ENCODE measurements at places on chromosomes 2 and 18.

GRCh38 chr18:7617738-7618422 is 50.8 kb downstream of the PTPRM start:
- peak; percentile 100 for DNase-seq

DNA sequence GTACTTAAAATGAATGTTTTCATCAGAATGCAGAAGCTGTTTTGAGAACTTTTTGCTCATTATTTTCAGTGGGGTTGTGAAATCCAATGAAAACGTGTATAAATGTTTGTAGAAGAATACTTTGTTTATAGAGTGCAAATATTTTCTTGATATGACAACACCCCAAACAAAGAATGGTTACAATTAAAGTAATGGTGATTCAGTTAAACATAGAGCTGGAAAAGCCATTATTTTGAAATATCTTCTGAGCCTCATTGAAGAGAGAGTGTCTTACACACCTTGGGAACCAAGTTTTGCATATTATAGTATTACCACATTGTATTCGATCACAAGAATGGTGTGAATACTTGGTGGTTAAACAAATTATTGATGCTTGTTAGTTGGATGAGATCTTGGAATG is 48.7 kb downstream of the SPTBN1 start:
- peak; percentile 24 for DNase-seq

GRCh38 chr2:201985728-201986462 is 47.8 kb upstream of the FZD7 start:
- DNase-seq: no peak

GRCh38 chr18:44818668-44819403 is 138.1 kb downstream of the SETBP1 start:
- DNase-seq: no peak

DNA sequence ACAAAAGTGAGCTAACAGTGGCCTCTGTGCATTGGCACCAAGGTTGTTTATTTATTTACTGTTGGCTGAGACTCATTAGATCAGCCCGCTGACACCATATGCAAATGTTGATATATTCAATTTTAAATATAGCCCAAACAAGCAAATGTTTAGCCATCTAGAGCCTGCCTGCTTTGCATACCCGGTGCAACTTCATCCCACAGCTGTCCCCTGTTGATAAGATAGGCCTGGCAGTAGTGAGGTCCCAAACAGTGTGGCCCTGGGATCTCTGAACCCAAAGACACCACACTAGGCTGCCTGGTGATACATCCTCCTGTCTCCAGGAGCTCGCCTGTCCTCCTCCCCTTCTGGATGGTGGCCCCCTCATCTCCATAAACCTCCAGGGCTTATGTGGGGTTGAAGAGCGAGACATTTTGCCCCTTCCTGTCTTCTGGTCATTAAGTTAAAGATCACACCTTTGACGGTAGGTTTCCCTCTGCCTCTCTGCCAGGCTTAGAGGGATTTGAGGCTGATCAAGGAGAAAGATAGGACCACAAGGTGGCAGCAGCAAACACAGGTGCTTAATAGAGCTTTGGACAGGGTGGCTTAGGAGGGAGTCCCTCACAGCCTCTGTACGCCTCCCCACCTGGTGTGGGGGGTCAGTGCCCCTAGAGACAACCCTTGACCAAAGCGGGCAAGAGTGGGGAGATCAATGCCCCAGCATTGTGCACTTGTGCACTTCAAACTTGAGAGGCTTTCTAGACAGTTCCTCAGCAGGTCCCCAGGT is 23.7 kb upstream of the MYO5B start:
- DNase-seq: no peak

- no peak for DNase-seq
Measured at GRCh38 chr2:154707994-154708575, 9.6 kb downstream of the KCNJ3 start.

DNA sequence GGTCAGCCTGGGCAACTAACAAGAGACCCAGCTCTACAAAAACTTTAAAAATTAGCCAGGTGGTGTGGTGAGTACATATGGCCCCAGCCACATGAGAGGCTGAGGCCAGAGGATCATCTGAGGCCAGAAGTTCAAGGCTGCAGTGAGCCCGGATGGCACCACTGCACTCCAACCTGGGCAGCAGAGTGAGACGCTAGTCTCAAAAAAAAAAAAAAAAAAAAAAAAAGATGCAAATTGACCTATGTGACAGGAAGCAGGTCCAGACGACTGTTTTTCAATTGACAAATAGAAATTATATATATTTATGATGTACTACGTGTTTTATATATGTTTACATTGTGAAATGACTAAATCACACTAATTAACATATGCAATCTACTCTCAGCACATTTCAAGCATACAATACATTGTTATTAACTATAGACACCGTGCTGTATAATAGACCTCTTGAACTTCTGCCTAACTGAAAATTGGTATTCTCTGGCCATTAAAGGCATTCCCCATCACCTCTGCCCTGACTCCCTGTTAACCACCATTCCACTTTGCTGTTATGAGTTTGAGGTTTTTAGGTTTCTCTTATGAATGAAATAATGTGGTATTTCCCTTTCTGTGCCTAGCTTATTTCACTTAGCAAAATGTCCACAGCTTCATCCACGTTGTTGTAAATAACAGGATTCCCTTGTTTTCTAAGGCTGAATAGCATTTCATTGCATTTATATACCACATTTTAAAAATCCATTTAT is 32.4 kb upstream of the MGAT4A start:
- no peak for DNase-seq

- no peak for DNase-seq
Measured at GRCh38 chr2:23850564-23851256, 76.2 kb downstream of the ATAD2B start.

- no peak for DNase-seq
Measured at GRCh38 chr18:75378376-75379315, 48.9 kb downstream of the SMIM21 start.

DNA sequence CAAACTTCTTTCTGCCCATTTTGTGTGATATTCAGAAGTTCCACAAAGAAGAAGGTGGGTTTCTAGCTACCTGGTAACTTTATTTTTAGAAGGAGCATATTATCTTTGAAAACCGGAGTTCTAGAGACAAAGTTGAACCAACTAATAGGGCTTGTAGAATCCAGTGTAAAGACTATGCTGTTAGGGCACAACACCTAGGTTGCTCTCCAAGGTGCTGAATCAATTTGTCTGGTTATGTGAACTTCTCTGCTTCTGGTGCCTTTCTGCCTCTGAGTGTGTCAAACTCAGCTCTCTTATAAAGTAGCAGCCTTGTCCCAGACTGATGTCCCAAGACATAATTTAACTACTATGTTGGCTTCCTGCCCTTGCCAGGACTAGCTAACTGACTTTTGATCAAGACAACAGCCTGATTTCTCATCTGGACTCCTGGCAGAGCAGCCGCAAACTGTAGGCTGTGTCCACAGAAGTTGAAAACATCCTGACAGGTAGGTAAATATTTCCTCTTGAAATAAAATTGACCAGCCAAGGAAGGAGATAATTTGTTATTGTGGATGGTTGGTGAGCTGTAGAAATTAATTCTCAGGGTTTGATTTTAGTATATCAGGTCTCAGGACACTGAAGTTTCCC is 119.4 kb downstream of the CYRIA start:
- DNase-seq: peak; percentile 37

DNA sequence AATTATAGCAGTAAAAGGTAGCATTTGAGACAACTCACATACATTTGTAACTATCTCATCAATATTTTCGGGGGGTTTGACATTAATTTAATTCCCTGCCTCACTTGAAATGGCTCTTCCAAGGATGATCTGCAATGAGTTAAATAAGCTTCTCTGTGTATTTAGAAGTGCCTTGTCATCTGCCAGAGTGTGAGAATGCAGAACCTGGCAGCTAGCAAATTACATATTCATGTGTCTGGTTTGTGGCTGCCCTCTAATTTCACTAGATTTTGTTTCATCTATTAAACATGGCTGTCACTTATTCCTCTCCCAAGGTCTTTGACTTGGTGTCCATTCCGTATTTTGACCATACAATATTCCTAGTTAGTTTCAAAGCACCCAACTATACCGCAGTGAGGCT is 158.3 kb upstream of the CAVIN2 start:
- DNase-seq: no peak

- no peak for DNase-seq
Measured at GRCh38 chr2:157076526-157077161, 180.9 kb upstream of the GALNT5 start.

DNA sequence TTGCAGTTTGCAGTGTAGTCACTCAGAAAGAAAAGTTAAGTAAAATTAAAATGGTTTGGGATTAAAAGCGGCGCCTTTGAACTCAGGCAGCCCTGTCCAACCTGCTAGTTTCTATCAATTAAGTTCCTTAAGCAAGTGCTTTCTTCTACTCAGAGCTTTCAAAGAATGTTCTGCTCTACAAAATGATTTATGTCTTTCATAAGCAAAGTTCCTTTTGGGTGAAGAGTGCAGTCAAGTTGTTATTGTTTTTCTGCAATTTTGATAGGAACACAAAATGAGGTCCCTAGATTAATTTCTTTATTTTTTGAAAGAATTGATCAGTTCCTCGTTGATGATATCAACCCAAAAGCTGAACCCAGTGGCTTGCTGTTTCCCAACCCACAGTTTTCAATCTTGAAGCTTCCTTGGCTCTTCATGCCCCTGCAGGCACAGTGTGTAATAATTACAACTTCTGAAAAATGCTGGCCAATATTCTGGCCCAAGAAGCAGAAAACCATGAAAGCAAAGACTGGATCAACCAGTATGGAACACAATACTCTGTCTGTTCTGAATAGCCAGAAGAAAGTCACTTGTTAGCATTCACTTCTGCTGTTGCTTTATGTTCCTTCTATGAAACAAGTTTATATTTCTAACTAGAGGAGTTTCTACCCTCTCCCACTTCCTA is 89.1 kb downstream of the TGIF1 start:
- no peak for DNase-seq

DNA sequence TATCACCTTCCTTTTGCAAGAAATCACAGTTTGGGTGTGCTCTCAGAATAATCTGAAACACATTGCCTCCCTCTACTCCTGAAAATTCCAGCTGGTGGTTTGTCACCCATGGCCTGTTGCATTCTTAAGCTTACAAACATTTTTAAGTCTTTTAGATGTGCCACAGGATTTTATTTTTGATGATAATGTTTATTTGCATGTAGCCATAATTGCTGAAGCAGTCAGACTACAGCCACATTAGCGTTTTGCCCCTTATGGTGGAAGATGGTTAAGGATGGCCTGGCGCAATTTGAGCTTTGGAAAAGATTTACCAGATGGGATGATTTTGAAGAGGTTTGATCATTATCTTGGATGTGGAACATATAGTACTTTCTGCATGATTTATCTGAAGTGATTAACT is 439.5 kb downstream of the MEIS1 start:
- peak; percentile 82 for DNase-seq

DNA sequence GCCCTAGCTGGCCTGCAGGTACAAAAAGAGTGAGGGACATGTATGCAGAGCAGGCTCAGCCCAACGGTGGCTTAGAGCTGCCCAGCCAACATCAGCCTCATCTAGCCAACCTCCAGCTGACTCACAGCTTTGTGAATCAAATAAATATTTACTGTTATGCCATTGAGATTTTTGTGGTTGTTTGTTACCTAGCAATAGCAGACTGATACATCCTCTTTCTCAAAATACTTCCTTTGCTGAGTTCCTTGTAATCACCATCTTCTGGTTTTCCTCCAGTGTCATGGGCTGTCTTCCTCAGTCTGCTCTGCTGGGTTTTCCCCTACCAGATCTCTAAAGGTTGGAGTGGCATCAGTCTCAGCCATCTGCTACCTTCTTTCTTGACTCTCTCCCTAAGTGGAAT is 126.6 kb upstream of the SLC1A4 start:
- no peak for DNase-seq

GRCh38 chr2:7673853-7674252 is 756.6 kb downstream of the RNF144A start:
- DNase-seq: peak; percentile 59

DNA sequence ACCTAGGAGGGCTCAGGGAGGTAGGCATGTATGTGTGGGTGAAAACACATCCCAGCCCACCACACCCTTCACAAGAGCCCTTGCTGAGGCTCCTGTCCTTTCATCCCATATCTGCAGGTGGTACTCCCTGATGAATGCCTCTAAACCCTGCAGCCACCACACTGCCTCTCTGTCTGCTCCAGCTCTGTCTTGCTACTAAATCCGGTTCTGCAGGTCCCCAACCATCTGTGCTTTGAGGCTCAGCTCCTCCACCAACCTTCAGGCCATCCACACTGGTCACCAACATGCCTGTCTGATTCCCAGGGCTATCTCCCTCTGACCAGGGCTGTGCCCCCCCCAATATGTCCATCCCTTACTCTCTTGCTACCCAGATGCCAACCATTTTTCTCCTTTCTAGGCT is 92.7 kb downstream of the BIN1 start:
- DNase-seq: no peak

DNA sequence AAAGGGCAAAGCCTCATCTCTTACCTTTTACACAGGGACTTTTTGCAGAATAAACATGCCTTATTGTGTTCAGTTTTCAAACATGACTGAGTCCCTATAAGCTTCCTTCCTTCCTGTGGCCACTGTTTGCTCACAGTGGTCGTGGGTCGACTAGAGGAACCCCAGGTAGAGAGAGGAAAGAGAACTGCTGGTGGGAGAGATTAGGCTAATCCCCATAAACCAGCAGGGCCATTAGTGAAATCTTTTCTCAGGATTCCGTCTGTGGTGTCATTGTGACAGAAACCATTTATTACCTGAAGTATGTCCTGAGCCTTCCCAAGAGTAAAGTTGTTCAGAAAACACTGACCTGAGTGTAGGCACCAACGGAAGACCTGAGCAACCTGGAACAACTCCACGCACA is 21.3 kb upstream of the BOD1L2 start:
- no peak for DNase-seq

DNA sequence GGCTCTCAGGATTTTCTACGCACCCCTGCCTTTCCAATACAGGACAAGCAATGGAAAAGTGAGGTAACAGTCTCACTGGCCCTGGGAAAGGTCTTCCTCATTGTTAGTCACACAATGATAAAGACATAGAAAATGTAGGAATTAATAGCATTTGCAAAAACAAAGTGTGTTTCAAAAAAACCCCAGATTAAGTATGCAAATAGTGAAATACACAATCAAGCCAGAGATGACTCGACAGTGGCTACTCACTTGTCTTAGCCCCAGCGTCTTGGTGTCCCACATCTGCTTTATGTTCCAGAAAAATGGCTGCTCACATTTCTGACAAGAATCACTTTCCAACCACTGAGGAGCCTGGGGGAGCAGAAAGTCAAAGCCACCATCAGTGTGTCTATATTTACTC is 47.0 kb upstream of the AP1S3 start:
- peak; percentile 55 for DNase-seq

GRCh38 chr2:26463244-26464192 is 14.4 kb downstream of the OTOF start:
- peak; percentile 19 for DNase-seq

DNA sequence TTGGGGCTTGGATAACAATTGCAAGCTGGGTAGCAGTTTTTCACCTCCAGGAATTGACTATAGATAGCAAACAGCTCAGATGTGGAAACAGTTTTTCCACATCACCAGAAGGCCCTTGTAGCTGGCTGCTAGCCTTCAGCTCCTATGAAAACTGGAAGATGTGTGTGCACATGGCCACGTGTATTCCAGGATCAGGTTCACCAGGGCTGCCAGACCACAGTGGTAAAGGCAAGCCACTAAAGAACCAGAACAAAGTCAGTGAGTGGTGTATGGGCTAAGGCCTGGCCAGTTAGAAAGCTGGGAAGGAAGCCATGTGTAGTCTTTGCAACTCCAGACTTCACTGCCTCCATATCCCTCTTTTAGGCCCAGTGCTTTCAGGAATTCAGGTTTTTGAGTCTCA is 12.9 kb downstream of the LRRTM1 start:
- DNase-seq: no peak

GRCh38 chr2:105877945-105878344 is 133.2 kb downstream of the NCK2 start:
- DNase-seq: no peak

Measured in fibroblast of skin of scalp (primary cell).